ENCODE measurements at places on chromosomes 5 and 9.

- no peak for DNase-seq
Measured at GRCh38 chr5:152335461-152335860, 69.6 kb downstream of the NMUR2 start.

GRCh38 chr9:109735801-109736200, 44.2 kb upstream of the PALM2AKAP2 start:
- no peak for DNase-seq

DNA sequence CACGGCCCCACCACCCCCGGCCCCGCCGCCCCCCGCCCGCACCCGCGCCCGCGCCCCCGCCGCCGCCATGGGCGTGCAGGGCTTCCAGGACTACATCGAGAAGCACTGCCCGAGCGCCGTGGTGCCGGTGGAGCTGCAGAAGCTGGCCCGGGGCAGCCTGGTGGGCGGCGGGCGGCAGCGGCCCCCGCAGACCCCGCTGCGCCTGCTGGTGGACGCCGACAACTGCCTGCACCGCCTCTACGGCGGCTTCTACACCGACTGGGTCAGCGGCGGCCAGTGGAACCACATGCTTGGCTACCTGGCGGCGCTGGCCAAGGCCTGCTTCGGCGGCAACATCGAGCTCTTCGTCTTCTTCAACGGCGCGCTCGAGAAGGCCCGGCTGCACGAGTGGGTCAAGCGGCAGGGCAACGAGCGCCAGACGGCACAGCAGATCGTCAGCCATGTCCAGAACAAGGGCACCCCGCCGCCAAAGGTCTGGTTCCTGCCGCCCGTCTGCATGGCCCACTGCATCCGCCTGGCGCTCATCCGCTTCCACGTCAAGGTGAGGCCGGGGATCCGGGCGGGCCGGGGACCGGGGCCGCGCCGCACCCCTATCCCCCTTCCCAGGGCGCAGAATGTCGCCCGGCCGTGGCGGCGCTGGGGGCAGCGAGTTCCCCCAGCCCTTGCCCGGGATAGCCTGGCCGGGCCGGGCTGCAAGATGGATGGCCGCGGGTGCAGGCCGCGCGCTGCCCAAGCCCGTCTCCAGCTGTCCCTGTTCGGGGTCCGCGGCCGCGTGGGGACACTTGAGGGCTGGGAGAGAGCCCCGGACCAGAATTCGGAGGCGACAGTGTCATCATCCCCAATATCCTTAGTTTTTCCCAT, 594 bp downstream of the FAM120A start:
- peak; percentile 41 for DNase-seq

GRCh38 chr5:157476702-157477408, 16.8 kb downstream of the NIPAL4 start:
- DNase-seq = no peak

DNA sequence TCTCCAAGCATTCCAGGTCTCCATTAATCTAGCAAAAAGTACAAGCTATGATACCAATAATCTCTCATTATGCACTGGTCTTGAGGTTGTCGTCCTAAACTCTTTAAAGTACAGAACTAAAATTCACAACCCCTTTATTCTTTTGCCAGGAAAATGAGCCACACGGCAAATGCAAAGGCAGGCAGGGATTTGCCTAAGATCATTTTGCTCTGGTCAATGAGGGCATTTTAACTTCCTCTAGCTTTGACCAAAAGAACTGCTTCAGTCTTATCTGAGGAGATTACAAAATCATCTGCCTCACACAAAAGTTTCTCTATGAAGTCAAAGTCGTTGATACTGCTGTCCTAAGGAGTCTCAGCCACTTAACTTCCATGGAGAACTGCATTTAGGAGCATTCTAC, 51.8 kb downstream of the EPB41L4B start:
- DNase-seq = no peak

- DNase-seq = peak; percentile 22
Measured at GRCh38 chr9:131635285-131635684, 90.0 kb downstream of the PRRT1B start.

GRCh38 chr9:13269589-13270452, 9.7 kb downstream of the MPDZ start:
- no peak for DNase-seq

GRCh38 chr9:102714184-102714583, 280.9 kb upstream of the CYLC2 start:
- DNase-seq = no peak

DNA sequence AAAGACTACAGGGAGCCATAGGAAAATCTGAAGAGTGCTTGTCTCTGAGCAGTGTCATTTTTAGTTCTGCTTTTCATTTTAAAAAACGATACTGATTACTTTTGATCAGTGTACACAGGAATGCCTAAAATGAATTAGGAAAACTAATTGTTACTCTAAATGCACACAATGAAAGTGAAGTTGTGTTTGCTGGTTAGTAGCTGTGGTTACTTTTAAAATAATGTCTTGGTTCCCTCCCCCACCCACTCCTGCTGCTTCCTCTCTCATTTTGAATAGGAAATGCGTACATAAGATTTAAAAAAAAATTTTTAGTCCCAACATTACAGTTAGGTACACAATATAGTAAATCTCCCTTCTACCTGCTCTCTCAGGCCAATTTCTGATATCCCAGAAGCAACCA, 47.5 kb upstream of the PLPP1 start:
- no peak for DNase-seq

DNA sequence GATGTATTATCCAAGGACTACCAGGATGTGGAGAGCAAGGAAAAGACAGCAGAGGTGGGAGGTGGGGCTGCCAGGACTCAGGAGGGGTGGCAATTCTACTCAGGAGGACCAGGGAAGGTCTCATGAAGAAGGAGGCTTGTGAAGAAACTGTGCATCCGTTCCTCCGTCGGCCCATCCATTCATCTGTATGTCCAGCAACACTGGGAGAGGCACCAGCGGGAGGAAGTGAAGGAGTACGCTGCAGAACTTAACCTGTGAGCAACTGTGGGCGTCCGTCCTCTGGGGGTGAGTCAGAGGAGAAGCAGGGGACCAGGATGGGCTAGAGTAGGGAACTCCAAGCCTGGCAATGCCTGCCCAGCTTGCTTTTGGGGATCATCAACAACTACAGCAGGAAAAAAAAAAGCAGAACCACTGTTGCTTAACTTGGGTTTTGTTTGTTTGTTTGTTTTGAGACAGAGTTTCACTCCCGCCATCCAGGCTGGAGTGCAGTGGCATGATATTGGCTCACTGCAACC, 47.3 kb upstream of the NEURL1B start:
- DNase-seq = no peak

- DNase-seq = no peak
Measured at GRCh38 chr9:69188975-69189374, 14.9 kb downstream of the TJP2 start.

DNA sequence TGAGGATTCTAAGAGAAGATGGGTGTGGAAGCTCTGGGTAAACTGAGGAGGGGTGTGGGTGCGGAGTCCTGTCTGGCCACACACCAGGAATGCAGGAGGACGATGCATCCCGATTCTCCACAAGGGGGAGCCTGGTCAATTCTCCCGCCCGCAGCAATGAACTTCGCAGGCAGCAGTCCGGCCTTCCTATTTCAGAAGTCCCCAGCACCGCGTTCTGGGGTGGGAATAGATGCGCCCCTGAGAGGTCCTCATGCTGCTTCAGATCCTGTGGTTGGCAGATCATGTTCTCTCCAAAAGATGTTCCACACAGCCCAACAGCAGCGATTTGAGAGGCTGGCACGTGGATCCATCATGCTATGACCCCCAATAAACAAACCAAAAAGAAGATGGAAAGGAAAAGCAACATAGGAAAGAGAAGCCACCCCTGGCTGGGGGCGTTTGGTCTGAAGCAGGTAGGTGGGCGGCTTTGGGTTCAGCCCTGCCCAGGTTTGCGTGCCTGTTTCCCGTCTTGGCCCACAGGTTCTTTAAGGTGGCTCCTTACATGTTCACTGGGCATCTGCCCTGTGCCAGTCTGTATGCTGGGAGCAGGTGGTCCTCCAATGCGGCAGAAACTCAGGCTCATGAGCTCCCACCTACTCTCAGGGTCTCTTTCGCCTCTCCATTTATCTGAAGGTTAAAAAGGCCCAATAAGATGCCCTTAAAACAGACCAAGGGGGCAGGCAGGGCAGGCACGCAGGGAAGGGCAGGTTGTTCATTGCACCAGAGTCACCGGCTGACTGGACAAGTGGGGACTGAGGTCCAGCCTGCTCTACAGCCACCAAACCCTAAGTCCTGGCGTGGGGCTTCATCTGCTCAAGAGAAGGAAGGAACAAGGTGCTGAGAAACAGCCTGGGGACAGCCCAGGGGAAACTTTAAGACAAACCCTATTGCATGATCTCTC, 171.6 kb downstream of the PAX5 start:
- DNase-seq = no peak

- DNase-seq = peak; percentile 96
Measured at GRCh38 chr9:6412487-6413364, at the start of gene UHRF2. Gene UHRF2 (plus strand): TSS chr9:6413199. CDS start chr9:6413491, 292 bp downstream.

DNA sequence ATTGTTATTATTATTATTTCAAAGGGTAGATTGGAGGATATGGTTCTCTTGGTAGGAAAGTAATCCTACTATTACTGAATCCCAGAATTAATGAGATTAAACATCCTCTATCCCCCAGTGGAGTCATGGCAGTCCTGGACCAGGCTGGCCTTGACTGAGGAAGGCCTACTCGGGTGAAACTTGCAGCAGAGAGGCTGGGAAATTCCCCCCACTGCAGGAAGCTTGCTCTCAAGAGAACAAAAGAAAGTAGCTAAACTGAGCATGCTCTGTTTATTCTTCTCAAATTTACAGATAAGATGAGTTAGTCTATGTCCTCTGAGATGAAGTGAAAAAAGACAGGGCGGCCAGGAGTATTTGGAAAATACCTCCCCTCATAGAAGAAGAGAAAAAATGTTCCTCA, 233.9 kb upstream of the RPS23 start:
- no peak for DNase-seq

GRCh38 chr5:34707451-34708107, 51.5 kb downstream of the RAI14 start:
- no peak for DNase-seq

DNA sequence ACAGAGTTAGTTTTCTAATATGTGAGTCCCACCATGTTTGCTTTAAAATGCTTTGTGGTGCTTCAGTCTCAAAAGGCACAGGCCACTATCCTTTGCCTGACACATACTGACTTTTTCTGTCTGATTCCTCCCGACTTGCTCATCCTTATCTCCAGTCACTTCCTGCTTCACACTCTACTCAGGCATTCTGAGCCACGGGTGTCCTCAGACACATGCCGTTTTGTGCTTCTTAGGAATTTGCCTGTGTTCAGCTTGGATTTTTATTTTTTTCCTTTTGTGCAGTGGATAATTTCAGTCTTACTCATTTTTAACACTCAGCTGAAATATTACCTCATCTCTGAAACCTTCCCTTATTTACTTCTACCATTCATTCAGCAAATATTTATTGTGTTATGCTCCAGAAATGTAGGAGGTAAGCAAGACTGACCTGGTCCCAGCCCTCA, 54.1 kb downstream of the MAN2A1 start:
- DNase-seq = no peak

DNA sequence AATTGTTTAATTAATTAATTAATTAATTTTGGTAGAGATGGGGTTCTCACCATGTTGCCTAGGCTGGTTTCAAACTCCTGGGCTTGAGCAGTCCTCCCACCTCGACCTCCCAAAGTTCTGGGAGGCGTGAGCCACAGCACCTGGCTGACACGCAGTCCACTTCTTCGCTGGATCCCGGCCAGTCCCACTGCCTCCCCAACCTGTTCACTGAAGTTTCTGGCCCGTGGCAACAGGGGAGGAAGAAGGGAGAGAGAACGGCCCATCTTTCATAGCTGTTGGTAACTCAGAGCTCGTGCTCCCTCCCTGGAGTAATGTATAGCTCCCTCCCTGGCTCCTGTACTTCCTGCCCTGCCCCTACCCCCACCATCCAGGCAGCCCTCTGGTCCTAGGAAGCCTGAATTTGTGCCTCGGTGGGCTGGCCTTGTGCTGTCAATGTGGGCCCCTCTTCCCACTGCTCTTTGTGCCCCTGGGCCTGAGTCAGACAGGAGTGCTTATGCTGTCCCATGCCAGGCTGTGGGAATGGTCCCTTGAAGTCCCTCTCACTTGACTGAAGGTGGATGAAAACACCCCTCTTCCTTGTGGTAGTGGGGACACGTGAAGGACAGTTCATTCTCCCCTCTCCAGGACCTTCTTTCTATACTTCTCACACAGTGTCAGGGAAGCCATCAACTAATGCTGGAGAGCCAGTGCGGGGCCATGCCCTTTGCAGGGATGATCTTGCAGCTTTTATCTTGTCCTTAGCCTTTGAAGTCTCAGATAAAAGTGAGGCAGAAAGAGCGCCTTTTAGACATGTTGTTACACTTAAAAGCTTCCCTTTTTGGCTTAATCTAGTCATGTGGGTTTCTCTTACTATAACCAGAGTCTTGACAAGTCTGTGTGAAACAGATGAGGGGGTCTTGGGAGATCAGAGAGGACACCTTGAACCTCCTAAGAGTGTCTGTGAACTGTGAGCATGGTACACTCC, 38.1 kb downstream of the ANGPTL2 start:
- no peak for DNase-seq

GRCh38 chr9:107693625-107694326, 204.2 kb upstream of the KLF4 start:
- DNase-seq = no peak
